ENCODE measurements at places on chromosomes 11 and 22.
A peak's percentile ranks its signal among the peaks of the same experiment; 100 is the strongest.

DNA sequence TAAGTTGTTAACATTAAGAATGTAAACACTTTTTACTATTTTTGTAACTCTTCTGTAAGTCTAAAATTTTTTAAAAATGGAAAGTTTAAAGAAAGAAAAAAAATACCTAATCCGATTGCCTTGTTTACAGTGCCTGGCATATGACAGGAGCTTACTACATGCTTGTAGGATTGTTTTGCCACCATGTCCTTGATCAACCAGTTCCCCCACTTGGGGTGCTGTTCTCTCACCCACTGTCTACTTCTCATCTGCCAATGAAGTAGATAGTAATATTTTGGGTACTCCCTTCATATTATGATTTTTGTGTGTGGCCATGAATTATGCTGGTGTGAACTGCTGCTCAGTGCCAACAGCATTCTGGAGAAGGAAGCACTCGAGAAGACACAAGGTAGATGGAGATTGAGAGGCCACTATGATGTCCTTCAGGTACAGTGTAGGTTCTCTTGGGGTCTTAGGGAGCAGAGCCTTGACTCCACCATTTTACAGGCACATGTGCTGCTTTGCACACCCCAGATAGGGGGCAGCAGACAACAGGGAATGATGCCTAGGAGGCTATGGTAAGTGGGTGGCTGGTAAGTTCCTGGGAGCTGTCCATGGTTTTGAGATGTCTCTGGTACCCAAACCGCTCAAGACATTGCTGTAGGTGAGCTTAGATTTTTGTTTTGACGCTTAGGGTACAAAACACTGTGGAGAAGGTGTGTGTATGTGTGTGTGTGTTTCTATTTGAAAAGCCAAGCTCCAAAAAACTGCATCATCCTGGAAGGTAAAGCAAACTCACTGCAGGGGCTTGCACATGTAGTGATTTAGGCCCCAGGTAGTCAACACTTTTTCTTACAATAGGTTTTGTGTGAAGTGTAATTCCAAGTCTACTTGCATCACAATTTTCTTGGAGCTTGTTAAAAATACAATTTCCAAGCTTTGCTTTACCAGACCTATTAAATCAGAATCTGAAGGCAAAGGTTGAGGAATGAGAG is 494.5 kb upstream of the LARGE1 start:
- peak; percentile 33 for DNase-seq

- no peak for DNase-seq
These were observed 36.3 kb downstream of the ETS1 start for GRCh38 chr11:128551058-128551457.

DNA sequence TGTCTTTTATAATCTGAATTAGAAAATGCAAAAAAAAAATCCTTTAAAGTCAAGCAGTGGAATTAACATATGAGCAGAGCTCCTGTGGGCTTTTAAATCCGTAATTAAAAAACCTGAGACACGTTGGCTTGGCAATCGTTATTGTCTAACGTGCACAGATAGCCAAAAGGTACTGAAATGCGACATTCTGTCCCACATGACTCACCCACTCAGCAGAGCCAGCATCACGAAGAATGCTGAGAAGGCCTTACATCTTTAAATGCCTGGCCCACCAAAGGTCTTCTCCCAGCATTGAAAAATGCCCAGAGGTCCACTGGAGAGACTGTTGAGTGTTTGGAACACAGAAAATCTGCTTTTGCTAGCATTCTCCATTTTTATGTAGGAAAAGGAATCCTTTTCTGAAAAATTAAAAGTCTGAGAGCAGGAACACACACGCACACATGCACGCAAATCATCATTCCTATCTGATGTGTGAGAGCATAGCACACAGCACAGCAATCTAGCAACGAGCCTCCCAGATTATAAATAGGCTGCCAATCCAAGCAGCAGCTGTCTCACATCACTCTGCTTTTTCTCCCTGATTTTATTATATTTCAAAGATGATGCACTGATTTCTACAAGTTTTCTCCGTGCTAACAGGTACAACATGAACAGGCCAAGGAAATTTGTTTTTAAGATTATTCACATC is 94.5 kb downstream of the PHF21A start:
- no peak for DNase-seq

DNA sequence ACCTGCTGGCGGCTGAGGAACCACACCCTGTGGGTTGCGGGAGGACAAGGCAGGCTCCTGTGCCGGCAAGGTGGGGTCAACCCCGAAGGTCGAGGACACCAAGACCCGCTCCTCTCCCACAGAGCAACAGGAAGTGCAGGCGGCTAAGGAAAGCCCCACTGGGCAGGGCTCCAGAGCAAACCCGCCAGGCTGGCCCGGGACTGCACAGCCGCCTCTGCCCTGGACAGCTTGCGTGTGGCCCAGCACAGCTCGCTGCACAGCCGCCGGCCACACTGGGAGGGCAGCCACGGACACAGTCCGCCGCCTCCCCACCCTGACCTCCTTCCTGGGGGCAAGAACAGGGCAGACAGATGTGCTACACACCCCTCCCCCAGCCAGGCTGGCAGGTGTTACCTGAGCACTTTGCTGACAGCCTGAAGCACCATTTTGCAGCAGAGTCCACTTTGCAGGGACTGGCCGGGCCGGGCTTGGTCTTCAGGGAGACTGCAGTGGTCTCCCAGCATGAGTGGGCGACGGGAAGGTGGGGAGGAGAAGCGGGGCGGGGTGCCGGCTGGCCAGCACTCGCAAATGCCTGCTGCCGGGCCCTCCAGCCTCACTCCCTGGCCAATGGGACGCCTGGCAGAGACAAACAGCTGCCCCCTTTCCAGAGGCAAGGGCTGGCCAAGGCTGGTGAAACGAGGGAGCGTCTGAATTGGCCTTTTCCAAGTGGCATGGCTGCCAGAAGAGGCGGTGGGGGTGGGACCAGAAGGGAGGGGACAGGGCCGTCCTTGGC is at the start of gene MOB2:
Gene MOB2, minus strand, starts transcription at position 726 of the 772 bp plus-strand sequence. Its CDS starts 223 bp downstream, at position 503.
- DNase-seq: no peak

DNA sequence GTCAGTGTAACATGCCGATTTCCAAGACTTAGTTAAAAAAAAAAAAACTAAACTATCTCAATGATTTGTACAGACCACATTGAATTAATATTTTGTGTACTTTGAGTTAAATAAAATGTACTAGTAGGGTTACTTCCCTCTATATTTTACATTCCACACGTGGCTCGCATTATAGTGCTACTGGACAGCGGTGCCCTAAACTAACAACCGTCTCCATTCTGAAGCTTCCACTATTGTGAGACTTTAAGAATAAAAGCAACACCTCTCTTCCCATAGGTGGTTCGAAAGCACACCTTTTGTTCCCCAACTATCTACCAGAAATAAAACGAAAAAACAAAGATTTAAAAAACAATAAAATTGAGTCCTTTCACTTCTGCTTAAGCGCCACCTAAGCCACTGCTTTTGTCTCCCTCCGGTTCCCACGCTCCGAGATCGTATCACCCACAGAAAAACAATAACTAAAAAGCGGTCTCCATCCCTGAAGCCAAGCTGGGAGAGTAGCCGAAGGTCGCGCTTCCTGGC is 380 bp upstream of the TTC17 start:
- no peak for DNase-seq

Measured in hypothalamus (tissue), 51 donors.